ENCODE measurements at places on chromosomes 16 and 17.
A peak's percentile ranks its signal among the peaks of the same experiment; 100 is the strongest.

DNA sequence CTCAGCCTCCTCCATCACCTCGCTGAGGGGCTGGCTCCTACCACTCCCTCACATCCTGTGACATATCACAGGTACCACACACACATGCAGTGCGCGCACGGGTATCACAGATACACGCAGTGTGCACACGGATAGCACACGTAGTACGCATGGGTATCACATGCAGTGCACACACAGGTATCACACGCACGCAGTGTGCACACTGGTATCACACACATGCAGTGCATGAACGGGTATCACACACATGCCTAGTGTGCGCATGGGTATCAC lies 30.1 kb downstream of the ACSF3 start:
- DNase-seq: no peak

DNA sequence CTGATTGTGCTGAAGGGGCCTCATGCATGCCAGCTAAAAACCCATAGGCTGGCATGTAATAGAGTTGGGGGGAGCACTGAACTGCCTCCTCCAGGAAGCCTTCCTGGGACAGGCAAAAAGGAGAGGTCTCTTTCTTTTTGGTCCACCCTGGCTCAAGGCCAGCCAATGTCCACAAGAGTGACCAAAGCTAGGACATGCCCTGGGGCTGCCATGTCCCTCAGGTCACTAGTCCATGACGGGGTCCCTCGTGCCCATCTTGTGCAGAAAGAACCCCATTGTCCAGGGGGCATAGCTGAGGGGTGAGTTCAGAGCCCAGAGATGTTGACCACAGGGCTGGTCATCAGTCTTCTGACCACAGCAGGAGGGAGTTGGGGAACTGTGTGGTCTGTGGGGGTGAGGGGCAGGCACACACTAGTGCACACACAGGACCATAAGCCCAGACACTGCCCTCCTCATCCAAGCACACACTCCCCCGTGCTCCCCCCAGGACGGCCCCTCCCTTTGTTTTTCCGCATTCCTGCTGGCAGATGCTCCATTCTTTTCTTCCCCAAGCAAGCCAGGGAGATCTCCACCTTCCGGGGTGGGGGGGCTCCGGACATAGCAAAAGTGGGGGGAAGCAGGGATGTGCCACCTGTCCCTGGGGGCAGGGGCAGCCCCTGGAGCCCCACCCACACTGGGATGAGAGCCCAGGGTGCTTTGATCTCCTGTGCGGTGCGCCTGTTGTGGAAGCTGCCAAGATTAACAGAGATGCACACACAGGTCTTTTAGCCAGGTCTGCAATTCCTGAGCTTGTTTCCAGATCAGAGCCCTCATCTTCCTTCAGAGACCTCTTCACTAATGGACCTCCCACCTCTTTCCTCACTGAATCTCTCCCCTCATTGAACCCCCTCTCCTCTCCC lies 25.2 kb upstream of the PHB1 start:
- no peak for DNase-seq

DNA sequence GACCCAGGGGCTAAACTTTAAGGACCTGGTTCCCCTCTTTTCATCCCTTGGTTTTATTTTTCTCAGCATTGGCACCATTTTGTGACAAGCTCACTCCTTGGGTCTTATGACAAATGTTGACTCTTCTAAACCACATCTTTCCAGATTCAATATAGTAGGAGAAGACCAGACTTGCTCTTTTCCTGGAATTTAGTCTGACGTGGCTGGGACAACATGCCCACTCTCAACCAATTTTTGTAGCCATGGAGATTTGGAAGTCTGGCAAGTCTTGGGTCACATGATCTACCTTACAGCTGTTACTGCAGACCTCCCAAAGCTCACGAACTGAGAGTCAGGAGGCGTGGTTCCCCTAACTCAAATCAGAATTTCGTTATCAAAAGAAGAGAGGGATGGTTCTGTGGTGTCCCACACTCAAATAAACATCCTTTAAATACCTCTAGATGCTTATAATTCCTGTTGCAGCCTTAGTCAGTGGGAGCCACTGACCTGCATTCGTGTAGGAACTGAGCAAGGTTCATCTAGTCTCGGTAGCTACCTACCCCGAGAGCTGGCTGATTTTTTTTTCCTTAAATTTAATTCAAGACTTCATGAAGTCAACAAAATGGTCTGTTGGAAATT lies 683.5 kb downstream of the MAF start:
- no peak for DNase-seq

GRCh38 chr17:50618941-50619340 lies 15.7 kb upstream of the ABCC3 start:
- no peak for DNase-seq

GRCh38 chr17:68566442-68566738 lies 34.8 kb downstream of the FAM20A start:
- DNase-seq: no peak

- no peak for DNase-seq
Measured at GRCh38 chr16:56776562-56776961, 46.6 kb downstream of the NUP93 start.

DNA sequence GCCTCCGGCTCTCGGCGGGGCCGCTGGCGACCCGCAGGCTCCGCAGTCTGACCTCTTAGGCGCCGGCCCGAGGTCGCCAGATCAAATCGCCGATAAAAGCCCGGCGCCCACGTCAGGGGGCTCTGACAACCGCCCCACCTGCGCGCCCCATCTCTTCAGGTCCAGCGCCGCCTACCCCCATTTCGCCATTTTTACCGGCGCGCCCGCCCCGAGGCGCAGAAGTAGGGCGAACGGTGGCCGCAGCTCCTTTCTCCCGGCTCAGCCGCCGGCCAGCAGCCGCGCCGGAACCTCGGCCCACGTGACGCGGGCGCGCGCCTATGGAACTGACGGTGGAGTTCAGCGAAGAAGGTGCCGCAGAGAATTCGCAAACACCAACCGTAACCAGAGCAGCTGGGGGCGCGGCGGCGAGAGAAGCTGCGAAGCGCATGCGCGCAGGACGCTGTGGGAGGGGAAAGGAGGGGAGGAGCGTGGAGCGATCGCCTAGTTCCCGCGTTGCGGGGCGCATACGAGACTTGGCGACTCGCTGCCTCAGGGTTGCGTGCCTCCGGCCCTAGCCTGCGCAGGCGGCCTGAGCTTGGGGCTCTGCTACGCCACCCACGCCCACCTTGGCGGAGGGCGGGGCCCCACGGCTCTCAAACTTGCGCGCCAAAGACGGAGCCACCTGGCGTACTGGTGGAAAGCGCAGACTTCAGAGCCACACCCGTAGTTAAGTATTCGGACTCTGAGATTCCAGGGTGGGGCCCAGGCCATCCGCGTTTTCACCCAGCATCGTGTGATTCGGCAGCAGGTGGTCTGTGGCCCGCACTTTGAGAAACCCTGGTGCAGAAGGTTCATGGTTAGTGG lies at the start of gene TRIM37:
Gene TRIM37 (minus strand): TSS at position 418 of the 843 bp plus-strand sequence. CDS start 419 bp downstream, outside the sequence.
- peak; percentile 98 for DNase-seq

DNA sequence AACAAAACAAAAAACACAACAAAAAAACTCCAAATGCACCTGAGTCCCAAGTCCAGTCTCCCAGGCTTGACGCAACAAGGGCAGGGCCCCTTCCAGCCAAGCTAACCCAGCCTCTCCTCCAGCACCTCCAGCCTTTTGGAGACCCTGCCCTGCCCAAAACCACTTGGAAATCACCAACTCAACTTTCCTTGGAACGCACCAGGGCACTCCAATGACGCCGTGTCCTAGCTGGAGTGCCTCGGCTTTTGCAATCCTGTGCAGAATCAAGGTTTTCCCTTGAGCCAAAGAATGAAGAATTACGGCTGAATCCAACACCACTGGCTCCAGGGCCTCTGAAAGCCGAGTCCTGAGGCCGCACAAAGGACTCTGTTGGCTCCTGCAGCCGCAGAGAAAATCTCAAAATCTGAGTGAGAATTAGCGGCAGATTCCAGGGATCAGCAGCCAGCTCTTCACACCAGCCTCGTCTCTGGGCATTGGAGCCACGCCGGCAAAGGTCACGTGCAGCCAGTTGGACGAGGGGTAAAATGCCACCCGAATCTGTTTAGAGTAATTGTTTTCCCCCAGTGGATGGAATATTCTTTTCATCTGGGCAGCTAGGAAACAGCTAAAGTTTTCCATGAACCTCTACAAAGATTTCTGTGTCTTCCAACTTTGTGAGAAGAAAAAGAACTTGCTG lies 9.7 kb upstream of the BAIAP2 start:
- DNase-seq: no peak

DNA sequence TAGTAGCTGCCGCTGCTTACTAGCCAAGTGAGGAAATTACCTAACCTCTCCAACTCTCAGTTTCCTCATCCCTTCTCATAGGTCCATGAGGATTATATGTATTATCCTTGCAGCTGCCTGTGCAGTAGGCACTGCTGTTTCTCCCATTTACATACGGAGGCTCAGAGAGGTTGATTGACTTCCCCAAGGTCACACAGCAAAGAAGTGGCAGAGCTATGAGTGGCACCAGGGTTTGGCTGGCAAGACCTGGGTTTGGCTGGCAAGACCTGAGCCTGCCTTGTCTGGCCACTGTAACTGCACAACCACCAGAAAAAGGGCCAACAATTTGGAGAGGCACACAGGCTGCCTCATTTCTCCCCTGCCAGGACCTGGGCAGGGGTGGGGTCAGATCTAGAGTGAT lies 2.5 kb upstream of the NDRG4 start:
- DNase-seq: no peak

DNA sequence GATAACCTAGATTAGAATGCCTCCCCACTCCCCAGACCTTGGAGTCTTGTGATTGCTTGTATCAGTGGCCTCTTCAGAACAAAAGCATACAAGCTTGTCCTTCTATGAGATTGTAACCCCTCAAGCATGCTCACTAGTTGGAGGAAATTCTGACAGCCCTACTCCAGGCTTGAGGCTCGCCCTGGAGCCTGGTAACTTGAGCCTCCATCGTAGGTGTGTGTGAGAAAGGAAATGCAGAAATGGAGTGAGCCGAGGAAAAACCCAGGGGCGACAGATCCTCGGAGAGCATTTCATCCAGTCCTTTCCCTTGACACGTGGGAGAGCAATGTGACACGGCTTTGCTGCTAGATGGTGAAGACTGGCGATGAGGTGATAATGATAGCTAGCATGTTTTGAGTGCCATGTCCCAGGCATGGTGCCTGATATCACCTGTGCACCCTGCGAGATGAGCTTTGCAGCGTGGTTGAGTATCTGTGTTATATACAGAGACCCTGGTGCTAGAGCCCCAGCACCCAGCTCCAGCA lies 31.2 kb downstream of the GNAO1 start:
- no peak for DNase-seq

DNA sequence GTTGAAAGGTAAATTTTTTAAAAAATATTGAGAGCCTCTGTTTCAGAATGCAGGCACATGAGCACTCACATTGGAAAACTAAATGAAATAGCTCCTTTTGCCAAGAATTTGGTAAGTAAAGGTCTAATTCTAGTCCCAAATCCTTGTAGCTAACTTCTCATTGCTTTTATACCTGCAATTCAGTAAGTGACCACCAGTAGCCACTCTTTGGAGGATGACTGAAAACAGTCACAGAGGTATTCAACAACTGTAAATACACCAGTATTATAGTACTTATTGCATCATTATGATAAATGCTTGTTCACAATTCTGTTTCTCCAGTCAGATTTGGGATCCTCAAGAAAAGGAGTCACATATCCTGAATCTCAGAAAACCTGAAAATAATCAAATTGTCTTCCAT lies 562.4 kb upstream of the CDH11 start:
- DNase-seq: no peak

DNA sequence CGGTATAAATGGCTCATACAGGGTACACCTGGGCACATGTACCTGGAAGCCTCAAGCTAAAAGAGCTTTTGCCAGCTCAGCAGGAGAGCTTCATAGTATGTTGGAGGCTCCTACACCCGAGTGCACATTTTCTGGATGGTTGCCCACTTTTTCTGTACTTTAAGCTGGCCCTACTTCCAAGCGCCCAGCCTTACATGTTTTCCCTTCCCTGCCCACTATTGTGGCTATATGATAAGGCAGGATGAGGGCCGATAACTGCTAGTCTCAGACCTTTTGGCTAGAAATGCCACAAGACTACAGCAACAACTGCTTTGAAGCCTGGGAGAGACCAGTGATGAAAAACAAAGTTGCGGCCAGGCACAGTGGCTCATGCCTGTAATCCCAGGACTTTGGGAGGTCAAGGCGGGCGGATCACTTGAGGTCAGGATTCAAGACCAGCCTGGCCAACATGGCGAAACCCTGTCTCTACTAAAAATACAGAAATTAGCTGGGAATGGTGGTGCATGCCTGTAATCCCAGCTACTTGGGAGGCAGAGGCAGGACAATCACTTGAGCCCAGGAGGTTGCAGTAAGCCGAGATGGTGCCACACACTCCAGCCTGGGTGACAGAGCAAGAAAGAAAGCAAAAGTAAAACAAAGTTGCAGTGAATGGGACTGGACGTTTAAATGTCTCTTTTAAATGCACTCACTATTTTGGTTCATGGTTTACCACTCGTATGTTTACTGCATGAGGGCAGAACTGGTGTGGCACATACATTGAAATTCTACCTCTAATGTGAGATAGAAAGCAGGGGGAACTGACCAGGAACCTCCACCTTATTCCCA lies 14.2 kb upstream of the MARCHF10 start:
- DNase-seq: no peak

DNA sequence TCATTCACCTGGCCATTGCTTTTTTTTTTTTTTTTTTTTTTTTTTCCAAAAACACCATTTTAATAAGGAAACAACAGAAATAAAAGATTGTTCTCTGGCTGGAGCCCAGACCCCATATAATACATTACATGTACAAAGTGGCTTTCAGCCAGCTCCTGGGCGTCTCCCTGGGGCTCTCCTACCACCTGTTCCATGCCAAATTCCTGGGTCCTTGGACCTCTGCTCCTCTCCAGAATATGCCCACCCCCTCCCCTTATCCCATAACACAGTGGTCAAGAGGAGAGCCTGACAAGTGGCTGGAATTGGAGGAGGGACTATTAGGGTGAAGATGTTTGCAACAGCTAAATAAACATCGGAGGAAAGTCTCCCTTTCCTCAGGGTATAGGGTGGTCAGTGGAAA lies 3.6 kb upstream of the PHF12 start:
- no peak for DNase-seq

- DNase-seq: no peak
Measured at GRCh38 chr17:32497431-32498205, 10.8 kb downstream of the CDK5R1 start.

- no peak for DNase-seq
Measured at GRCh38 chr17:78842881-78843565, 2.4 kb upstream of the USP36 start.

- DNase-seq: no peak
Measured at GRCh38 chr17:50117202-50118051, 12.5 kb downstream of the SAMD14 start.

Measured in stimulated activated CD8-positive, alpha-beta memory T cell treated with anti-CD3 and anti-CD28 coated beads, Interleukin-4, amount 100 ng/mL, for 4 hours (primary cell).